Fibroblast of gingiva (primary cell): ENCODE measurements at places on chromosomes 7 and 10.

GRCh38 chr10:51297438-51297837 lies 223.2 kb downstream of the PRKG1 start:
- peak; percentile 20 for DNase-seq

- no peak for DNase-seq
Measured at GRCh38 chr10:133135116-133135465, 24.9 kb upstream of the KNDC1 start.

- no peak for DNase-seq
Measured at GRCh38 chr10:60414111-60414510, 24.4 kb upstream of the ANK3 start.

DNA sequence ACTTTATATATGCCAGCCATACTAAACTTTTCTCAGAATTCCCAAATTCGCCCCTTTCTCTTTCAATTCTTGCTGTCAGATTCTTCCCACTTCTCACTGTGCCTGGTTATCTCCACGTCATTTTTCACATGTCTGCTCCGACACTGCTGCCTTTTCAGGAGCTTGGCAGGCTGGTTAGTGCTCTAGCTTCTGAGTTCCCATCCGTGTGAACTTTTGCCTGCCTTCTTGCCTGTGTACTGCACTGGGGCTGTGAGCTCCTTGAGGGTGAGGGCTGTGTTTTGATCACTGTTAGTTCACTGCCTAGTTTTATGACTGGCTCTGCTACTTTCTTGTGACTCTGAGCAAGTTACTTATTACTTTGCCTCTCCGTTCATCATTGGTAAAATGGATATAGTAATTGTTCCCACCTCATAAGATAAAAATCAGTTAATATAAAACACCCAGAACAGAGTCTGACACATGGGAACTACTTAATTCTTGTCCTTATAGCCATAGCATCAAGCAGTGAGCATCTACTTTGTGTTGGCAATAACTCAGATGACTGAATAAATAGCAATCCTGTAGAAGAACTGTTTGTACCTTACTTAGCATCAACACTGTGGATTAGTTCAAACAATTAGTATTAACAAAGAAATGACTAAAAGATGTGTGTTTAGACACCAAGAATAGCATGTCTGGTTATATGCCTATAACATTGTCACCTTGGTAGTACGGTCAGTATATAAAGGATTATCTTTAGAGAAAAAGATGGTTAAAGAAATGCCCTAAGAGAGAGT lies 5.5 kb downstream of the GSTO1 start:
- no peak for DNase-seq

DNA sequence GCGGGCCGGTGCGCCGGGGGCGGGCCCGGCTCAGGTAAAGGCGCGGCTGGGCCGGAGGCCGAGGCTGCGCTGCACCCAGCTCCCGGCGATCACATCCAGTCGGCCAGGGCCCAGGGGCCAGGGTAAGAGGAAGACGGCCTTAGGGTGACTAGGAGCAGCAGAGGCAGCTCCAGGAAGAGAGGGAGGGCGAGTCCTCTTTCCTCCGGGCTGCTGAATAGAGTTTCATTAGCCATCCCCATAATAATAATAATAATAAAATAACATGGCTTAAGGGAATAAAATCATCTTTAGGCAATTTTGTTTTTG lies 44.8 kb upstream of the CDK1 start:
- no peak for DNase-seq

DNA sequence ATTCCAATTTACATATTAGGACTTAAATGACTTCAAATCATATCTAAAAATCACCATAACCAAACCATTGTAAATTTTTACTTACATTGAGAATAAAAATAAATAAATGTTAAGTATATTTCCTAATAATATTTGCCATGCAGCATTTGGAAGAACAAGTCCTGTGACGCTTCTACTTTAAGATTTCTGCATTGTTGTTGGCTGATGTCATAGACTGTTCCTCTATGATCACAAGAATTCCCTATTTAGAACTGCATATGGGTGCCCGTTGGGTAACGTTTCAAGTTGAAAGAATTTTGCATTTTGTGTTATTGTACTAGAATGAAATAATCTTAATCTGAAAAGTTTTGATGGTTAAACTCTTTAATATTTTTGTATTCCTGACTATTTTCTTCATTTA lies 5.1 kb upstream of the ITGB1 start:
- DNase-seq = peak; percentile 80

- no peak for DNase-seq
Measured at GRCh38 chr7:38829488-38830165, 79.4 kb downstream of the VPS41 start.

DNA sequence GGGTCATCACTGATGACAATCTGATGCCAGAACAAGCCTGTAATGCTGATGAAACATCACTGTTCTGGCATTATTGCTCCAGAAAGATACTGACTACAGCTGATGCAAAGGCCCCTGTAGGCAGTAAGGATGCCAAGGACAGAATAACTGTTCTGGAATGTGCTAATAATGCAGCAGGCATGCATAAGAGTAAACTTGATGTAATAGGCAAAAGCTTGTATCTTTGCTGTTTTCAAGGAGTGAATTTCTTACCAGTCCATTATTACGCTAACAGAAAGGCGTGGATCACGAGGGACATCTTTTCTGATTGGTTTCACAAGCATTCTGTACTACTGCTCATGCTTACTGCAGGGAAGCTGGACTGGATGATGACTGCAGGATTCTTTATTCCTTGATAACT lies 18.7 kb downstream of the LCOR start:
- peak; percentile 96 for DNase-seq

DNA sequence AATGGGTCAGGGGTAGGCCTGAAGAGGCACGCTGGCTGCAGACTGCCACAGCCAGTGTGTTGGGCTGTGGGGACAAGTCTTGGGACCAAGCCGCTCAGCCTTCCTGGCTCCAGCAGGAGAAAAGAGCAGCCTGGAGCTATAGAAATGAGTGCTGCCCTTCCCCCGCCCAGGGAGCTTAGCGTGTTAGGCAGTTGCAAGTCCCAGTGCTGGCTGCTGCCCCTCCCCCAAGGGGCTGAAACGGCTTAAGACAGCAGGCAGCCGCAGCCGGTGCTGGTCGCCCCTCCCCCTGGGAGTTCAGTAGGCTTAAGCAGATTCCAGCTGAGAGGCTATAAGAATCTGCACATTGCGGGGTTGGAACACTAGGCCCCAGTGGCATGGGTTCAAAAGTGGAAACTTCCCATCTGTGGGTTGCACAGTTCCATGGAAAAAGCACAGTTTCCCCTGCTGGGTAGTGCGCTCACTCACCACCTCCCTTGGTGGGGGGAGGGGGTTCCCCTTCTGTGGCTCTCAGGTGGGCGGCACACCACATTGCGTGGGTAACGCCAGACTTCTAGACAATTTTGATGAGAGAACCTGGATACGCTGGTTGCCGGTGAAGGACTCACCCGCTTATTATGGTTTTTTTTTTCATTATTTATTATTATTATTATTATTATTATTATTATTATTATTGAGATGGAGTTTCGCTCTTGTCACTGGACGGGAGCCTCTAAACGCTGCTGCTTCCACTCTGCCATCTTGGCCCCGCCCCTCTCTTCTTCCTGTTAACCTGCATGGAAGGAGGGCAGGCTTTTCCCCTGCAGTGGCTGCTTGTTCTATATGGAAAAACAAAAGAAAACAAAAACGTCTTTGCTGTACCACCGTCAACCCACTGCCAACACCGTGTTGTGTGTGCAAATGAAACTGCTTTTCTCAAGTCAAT lies 151.1 kb downstream of the CXCL12 start:
- no peak for DNase-seq

DNA sequence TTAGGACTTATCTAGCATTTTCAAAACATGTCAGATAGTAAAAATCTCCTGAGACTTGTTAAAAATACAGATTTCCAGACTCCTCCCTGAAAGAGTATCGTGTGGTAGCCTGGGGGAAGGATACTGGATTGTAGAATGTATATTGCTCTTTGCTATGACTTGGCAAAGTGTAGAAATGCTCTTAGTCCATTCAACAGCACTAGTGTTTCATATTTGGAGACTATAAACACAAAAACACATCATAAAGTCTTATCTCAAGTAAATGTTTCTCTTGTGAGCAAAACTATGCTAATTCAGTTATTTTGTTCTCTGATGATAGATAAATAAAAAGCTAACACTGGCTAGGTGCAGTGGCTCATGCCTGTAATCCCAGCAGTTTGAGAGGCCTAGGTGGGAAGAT lies 137.5 kb upstream of the PRPS1L1 start:
- DNase-seq = peak; percentile 6

GRCh38 chr10:106997721-106998120 lies 166.8 kb downstream of the SORCS1 start:
- no peak for DNase-seq

GRCh38 chr10:125368146-125368545 lies 207.8 kb upstream of the CTBP2 start:
- no peak for DNase-seq

DNA sequence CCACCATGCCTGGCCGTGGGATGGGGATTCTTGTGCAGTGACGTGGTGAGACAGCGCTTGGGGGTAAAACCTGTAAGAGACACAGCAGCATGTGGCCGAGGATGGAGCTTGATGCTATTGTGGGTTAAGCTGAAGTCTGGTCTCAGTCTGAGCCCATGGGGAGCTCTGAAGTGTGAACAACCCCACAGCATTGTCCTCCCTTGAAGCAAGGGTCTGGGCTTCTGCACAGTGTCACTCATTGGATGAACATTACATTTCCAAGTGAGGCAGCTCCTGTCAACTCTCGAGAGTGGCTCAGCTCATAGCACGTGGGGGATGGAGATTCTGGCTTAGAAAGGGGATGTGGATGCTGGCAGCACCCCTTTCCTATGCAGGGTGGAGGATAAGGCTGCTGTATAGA lies 32.2 kb upstream of the ZNF438 start:
- no peak for DNase-seq

DNA sequence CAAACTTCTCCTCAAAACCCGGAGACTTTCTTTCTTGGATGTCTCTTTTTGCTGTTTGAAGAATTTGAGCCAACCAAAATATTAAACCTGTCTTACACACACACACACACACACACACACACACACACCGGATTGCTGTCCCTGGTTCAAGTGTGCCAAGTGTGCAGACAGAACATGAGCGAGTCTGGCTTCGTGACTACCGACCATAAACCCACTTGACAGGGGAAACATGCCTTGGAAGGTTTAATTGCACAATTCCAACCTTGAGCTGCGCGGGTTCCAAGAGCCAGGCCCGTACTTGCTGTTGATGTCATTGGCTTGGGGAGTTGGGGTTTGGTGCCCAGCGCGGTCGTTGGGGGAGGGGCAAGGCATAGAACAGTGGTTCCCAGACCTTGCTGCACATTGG lies 1.7 kb downstream of the EGFR start:
- DNase-seq = peak; percentile 74

GRCh38 chr10:22637491-22637890 lies 76.9 kb downstream of the PIP4K2A start:
- no peak for DNase-seq

DNA sequence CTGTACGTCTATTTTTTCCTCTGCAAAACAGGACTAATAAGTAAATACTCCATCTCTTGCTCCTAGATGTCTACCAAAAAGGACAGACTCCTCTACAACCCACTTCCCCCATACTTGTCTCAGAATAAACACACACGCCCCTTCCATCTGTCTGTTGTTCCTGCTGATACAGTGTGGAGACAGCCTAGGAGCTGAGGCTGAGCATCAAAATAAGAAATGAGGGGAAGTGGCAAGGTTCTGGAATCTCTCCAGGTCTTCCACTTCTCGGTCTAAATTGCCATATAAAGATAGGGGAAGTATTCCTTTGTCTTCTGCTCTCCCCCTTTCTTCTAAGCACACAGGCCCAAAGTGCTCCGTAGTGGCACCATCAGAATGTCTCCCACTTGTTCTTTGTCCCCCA lies 30.8 kb upstream of the VSIR start:
- DNase-seq = no peak

DNA sequence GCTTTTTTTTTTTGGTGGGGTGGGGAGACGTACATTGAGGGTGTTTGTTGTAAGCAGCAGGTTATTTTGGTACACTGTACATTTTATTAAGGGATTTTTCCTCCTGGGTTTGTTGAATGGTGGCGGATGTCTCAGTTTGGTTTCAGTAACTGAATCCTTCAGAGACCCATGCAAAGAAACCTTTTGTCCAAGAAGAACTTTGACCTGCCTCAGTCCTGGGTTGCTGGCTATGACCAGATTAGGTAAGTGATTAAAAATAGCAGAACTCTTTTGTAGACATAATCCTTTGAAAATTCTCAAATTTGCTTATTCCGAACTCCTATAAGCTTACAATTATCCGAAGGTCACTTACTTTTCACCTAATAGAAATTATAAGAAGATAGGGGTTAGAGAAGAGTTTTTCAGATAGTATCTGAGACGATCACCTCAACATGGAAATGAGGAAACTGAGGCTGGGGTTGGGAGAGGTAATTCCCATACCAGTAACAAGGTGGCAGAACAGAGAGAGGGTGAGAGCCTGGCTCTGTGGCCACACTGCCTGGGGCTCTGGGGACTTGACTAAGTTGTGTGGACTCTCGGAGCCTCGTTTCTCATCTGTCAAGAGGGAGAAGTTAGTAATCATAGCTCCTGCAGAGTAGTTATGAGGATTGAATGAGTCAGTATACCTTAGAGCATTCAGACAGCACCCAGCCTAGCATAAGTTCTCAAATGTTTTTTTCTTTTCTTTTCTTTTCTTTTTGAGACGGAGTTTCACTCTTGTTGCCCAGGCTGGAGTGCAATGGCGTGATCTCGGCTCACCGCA lies 87.4 kb downstream of the CCNY start:
- DNase-seq = peak; percentile 6

DNA sequence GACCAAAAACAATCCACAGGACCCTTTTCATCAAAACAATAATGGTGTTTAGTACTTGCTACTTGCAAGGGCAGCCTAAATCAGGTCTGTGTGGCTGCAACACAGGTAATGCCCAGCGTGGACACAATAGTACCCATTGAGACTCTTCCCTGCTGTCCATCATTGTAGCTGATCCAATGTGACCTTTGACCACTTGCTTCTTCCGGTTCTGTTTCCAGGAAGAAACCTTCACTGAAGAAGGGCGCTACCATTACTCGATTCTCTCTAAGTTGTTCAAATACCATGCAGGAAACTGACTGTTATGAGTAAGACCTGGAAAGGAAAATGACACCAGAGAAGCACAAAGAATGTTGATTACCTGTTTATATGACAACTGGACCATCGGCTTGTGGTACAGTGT lies 1077.3 kb downstream of the KCNMA1 start:
- no peak for DNase-seq

DNA sequence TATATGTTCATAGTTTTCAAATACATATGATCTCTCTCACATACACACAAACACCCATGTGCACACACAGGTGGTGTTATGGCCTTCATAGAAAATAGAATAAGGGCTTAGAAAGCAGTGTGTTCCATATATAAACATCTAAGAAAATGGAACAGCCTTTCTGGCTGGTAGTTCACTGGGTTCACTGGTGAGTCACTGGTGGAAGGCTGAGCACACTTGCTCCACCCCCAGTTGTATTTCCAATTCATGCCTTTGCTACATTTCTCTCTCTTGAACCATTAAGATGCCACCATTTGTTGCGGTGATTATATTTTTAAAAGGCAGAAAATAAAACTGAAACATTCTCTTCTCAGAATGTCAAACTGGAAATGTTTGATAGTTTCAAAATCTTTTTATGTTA lies 252.1 kb downstream of the GLI3 start:
- peak; percentile 27 for DNase-seq

GRCh38 chr7:84042110-84042539 lies 152.5 kb downstream of the SEMA3A start:
- DNase-seq = peak; percentile 90
